Stimulated activated CD4-positive, alpha-beta T cell treated with anti-CD3 and anti-CD28 coated beads, TNF-alpha, amount 100 ng/mL, for 1 hour (primary cell): ENCODE measurements at places on chromosomes 7 and 10.

DNA sequence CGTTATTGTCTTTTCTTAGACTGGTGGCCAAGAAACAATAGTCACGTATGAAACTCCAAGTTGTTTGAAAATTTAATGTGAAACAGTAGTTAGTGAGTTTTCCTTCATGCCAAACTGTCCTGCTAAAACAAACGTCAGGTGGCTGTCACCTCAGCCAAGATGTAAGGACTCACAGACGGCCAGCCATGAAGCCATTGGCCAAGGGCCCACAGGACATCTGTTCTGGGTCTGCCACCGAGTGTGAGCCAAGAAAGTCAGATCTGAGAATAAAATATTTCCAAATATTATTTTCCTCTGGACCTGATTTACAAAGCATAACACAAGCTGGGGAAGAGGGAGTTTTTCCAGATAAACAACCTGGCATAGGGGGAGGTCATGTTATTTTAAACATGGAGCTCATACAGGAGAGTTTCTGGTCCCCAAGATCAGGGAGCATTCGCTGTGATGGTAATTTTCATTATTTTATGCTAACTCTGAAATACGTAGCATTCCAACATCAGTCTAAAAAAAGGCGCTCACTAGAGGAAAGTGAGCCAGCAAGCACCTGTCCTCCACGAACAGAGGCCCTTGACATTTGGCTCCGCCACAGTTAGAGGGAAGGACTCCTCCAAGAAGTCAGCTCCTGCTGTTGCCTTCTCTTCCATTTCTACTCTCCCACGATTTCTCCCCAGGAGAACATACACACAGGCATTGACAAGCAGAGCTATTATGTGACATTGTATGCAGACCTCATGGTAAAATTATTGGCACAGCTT lies 38.9 kb upstream of the LANCL2 start:
- DNase-seq = no peak

DNA sequence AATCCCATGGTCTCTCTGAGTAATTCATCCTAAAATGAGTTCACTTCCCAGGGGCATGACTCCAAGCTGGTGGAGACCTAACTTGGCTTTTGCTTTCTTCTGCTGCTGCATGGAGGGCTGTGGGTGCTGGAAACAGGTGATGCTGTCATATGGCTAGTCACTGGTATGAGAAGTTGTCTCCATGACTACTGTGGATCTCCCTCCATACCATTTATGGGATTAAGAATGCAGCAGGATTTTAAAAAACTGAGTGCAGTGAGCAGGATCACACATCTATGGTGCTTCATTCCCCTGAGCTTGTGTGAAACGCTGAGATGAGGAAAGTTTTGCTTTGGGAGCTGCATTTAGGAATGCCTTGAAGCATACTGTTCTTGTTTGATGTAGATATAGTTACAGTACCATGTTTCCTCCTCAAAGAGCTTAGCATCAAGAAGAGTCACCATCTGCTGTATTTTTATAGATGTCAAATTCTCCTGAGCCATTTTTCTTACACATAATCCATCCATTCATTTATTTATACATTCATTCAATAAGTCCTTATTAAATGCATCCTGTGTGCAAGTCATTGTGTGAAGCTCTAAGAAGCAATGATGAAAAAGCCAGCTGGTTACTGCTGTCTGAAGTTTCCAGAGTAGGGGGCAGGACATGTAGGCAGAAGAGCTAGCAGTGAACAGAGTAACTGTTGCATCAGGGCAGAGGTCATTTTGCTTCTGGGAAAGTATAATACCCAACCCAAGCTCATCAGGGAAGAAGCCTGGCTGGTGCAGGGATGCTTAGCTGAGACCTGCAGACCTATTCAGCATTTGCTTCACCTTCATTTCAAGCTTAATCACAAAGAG lies 534.8 kb downstream of the AUTS2 start:
- DNase-seq = no peak

- DNase-seq = no peak
Measured at GRCh38 chr10:22823109-22823508, 104.7 kb upstream of the ARMC3 start.

GRCh38 chr7:44294325-44295069 lies 30.9 kb downstream of the CAMK2B start:
- DNase-seq = no peak

GRCh38 chr10:74164716-74165529 lies 13.9 kb downstream of the ADK start:
- DNase-seq = no peak

- DNase-seq = no peak
Measured at GRCh38 chr10:4514445-4515108, 311.4 kb upstream of the AKR1E2 start.

DNA sequence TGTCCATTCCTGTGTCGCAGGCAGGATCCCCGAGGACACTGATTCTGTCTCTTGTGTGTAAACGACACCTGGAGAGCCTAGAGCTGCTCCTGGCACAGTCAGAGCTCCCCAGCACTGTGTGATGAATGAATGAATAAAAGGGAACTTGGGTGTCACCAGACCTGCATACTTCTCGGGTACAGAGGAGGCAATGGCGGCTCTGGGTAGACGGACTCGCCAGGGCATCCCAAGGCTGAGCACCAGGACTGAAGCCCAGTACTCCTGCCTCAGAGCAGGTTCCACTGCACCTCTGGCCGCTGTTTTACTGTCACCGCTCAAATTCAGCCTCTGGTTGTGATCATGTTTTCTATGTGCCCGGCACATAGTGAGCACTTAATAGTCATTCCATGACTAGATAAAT lies 255.8 kb downstream of the GLRX3 start:
- DNase-seq = no peak

DNA sequence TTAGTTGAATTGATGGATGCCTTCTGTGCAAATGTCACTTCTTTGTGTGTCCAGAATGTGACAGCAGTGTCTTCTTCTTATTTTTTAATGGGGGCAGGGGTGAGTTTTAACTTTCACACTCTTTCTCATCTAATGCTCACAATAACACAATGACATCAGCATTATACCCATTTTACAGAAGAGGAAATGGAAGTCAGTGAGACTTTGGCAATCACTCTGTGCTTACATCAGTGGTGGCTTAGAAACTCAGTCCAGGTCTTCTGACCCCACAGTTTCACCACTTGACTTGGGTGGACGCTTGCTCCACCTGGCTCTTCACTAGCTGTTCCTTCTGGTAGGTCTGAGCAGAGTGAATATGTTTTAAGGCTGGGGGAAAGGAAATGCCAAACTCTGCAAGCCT lies 124.0 kb downstream of the PRKCQ start:
- DNase-seq = no peak

GRCh38 chr10:29450405-29450804 lies 161.5 kb downstream of the LYZL1 start:
- no peak for DNase-seq
